Stimulated activated CD8-positive, alpha-beta memory T cell treated with anti-CD3 and anti-CD28 coated beads, Interleukin-7, amount 100 ng/mL, for 24 hours (primary cell): ENCODE measurements at places on chromosomes 12 and 14.

- no peak for DNase-seq
These were observed 380.5 kb upstream of the FBXO33 start for GRCh38 chr14:39812532-39813320.

DNA sequence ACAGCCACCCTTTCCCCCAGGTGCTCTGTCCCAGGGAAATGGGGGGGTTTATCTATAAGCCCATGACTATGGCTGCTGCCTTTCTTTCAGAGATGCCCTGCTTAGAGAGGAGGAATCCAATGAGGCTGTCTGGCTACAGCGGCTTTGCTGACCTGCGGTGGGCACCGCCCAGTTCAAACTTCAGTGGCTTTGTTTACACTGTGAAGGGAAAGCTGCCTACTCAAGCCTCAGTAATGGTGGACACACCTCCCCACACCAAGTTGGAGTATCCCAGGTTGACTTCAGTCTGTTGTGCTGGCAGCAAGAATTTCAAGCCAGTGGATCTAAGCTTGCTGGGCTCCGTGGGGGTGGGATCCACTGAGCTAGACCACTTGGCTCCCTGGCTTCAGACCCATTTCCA lies 869.2 kb downstream of the SLC6A15 start:
- no peak for DNase-seq

DNA sequence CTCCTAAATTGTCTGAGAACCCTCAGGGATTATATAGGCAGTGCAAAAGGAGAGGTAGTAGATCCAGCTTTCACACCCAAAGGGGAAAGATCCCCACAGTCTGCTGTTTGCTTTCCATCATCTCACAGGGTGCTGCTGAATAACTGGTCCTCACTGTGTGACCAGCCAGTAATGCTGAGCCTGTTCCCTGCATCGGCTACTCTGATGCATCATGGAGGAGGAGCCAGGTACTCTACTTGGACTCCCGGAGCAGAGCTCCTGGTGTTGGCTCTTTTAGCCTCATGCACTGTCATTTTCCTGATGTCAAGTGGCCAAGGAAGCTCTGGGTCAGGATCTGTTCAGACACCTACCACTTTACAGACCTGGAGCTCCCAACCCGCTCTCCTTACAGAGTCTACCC lies 127.4 kb upstream of the ATF1 start:
- DNase-seq, result no peak

DNA sequence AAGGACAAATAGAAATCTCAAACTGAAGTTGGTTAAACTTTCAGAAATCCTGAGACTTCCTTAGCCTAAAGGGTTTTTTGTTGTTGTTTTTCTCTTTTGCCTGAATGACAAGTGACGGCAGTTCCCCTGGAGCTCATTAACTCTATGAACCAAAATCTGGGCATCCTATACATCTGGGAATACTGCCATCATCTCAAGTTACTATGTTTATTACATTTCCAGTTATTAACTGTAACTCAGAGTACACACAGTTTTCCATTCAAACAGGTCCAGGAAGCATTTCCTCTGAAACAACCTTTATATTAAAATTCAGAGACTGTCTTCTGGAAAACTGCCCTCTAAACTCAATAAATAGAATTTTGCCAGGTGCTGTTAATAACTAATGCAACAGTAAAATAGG lies 55.6 kb upstream of the CDKL1 start:
- no peak for DNase-seq

DNA sequence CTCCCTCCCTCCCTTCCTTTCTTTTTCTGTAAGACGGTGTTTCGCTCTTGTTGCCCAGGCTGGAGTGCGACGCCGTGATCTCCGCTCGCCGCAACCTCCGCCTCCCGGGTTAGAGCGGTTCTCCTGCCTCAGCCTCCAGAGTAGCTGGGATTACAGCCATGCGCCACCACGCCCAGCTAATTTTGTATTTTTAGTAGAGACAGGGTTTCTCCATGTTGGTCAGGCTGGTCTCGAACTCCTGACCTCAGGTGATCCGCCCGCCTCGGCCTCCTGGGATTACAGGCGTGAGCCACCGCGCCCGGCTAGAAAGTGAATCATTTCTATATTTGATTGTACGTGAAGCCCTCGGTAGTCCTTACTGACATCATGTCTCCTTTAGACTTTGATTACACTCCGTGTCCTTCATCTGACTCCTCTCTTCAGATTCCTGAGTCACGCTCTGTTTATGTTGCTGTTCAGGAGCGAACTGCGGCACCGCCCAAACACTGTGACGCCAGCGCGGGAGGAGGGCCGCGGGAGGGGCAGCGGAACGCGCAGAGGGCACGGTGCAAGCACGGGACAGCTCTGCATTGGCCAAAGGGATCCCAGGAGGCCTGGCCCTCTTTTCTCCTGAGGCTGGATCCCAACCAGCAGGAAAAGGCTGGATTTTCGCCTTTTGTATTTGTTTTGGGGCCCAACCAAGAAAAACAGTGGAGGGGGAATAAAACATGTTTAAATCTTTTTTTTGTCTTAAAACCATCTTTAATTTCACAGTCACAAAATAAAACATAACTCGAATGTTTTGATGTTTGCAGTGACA lies 538 bp upstream of the GABARAPL1 start:
- peak; percentile 69 for DNase-seq

GRCh38 chr14:62117751-62118105 lies 355.5 kb downstream of the SNAPC1 start:
- DNase-seq, result no peak

DNA sequence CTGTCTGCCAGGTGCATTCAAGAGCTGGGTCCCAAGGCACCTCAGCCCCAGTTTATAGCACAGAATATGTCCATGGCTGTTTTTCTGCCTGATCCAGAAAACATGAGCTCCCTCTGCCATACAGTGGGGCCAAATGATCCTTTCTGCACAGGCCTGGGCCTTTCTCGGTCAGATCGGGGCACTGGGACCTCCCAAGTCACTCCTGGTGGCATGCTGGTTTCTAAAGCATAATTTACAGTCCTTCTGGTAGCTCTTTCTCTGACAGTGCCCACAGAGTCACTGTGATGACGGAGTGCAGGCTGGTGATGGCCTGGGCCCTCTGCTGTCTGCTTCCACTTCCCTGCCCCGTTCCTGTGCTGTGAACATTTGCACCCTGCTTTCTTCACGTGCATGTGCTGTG lies 99.2 kb downstream of the ADGRD1 start:
- DNase-seq, result no peak

DNA sequence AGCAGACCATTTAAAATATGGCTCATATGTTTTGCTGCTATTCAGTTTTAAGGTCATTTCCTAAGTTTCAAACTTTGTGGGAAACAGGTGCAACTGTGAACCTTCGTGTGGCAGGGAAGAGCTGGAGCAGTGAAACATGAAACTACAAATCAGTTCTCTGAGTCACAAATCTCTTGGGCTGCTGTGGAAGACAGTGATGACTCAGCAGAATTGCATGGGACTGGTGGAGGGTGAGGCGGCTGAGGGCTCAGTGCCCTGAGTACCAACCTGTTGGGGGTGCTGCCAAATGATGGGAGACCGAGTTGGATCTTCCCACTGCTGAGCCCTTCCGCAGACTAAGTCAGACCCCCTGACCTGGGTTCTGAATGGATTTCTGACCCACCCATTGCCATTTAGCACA lies 8.4 kb upstream of the CALM1 start:
- no peak for DNase-seq

GRCh38 chr12:47722136-47722834 lies 3.0 kb downstream of the ENDOU start:
- DNase-seq, result no peak

GRCh38 chr12:65306366-65307168 lies 28.1 kb downstream of the MSRB3 start:
- DNase-seq, result no peak

- no peak for DNase-seq
These were observed 228.1 kb downstream of the ANO2 start for GRCh38 chr12:5716976-5717375.

DNA sequence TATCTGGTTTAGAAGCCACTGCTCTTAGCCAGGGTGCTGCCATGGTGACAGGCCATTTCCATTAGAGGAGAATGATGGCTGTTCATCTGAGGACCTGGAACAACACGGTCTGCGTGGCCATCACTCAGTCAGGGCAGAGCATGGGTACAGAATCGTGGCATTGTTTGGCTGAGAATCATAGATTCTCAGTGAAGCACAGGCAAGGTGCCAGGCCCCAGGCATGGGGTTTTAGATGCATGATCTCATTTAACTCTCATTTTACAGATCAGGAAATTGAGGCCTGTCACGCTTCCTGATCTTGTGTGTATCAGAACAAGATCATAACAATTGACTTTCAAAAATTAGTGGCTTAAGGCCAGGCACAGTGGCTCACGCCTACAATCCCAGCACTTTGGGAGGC lies 26.8 kb upstream of the IRF2BPL start:
- no peak for DNase-seq

DNA sequence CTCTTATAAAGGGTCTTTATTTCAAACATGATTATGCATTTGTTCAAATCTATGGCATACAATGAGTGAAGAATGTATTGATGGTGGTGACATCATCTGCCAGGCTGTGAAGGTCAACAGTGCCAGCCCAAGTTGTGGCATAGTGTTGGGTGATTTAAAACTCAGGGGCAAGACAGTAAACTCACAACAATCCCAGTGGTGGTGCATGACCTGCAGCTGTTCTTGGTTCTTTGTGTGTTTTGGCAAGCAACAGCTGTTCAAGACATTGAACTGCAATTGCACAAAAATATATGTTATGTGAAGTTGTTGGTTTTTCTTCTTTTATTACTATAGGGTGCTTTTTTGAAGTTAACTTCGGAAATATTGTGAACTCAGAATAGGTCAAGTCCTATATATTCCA lies 851.6 kb downstream of the NRXN3 start:
- no peak for DNase-seq

DNA sequence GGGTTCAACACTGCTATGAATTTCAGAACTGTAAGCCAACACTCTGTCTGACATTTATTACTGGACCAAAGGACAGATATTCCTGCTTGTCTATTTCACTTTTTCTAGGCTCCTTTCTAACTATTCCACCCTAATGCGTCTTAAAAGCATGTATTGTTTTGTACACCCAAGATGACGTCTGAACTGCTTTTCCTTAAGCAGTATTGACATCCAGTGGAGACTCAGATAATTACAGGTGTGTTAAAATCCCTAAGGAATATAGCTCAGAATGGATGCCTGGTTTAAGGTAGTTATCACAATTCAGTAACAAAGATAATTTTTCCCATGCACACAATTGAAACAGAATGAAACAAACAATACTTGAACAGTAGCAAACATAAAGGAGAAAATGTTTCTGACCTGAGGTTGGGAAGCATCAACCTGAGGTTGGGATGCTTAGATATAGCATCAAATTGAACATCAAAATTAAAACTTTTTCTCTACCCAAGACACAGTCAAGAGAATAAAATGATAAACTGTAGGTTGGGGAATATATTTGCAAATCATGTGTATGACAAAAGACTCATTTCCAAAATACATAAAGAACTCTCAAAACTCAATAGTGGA lies 93.7 kb upstream of the PTPRR start:
- no peak for DNase-seq

DNA sequence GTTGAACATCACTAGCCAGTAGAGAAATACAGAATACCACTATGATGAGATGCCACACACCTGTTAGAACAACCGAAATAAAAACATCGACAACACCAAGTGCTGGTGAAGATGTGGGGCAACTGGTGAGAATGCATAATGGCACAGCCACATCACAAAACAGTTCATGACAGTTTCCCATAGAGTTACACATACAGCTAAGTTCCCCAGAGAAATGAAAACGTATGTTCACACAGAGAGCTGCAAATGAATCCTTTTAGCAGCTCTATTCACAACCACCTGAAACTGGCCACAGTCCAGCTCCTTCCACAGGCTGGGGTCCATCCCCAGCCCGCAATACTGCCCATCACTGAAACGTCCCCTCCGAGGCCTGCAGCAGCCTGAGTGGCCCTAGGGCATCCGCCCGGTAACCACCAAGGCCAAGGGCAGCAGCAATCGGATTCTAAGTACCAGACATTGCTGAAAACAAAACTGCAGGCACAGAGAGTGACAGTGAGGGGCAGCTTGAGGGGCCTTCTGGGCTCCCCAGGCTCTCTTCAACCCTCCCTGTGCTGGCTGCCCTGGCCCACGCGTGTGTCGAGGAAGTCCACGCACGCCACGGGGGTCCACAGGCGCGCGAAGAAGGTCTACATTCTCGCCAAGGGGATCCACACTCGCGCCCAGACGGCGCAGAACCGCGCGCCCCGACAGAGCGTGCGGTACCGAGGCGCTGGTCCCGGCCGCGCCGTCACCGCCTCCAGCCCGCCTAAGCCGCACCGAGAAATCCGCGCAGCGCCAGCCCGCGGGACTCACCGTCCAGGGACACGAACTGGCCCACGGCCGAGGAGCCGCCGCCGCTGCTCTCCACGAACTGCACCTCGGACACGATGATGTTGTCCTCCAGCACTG lies 903 bp downstream of the BRF1 start:
- DNase-seq, result no peak

DNA sequence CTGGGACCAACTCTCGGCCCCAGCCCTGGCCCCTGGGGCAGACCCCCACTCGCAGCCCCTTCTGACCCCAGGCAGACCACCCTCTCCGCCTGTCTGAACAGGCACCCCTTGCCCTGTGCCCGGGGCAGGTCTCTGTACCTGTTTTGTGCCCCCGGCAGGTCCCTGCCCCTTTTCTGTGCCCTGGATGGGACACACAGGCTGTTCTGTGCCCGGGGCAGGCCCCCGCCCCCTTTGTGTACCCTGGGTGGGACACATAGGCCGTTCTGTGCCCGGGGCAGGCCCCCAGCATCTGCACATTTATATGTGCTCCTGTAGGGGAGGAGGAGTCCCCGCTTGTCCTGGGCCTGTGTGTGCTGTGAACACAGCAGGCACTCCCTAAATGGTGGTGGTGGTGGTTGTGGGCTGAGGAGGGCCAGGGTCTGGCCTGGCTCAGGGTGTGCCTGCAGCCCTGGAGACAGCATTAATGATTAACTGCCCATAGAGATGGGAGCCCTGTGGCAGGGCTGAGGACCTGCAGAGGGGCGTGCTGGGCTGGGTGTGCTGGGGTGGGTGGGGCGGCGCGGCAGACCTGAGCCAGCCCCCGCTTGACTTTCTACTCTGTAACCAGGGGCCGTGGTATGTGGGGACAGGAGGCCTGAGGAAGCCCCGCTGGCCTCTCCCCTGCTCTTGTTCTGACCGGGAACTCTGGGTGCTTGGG lies 3.7 kb downstream of the FBRSL1 start:
- DNase-seq, result no peak

DNA sequence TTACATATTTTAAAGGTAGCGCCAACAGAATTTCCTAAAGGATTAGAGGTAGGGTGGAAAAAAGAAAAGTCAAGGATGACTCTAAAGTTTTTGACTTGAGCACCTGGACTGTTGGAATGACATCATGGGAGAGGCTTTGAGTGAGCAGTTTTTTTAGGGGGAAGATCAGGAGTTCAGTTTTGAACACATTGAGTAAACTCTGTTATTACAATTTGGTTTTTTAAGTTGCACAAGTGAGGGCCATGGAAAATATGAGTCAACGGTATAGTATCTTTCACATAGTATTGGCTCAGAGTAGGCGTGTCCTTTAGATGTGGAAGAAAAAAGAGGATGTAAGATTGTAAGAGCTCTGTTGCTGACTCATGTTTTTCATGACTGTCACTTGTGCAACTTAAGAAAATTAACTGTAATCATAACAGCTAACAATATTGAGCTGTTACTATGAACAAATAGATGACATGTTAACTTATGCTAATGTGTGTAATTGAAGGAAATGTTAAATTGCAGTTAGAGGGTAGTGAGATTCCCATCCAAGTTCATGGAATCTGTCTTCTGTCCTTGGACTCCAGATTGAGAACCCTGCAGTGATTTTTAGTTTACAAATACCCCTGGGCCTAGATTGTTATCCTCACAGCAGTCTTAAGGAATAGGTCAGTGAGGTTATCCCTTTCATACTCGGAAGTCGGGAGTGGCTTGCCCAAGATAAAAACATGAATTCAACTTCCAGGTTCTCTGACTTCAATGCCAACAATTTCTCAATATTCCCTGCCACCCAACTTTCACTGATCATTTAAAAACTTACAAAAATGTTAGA lies 48.2 kb upstream of the ATP2B1 start:
- no peak for DNase-seq
